ENCODE measurements at places on chromosomes 13 and 19. TPM values are rescaled to one million over a fixed set of nuclear protein-coding genes. Genes with fewer than 3 reads are reported as not detected.

GRCh38 chr19:19304186-19304965, 15.9 kb downstream of the SUGP1 start:
- H3K27me3 ChIP-seq, result no peaks in the 10 kb centered on the region
- no peak for DNase-seq
- H3K4me1 ChIP-seq, result no peaks in the 10 kb centered on the region

- no peak overlapping the region for H3K4me3 ChIP-seq
- no peak for DNase-seq
- H3K27ac ChIP-seq, result no peak overlapping the region
- H3K36me3 ChIP-seq, result no peaks in the 10 kb centered on the region
- H3K27me3 ChIP-seq, result no peaks in the 10 kb centered on the region
- H3K4me1 ChIP-seq, result no peaks in the 10 kb centered on the region
These were observed 369.9 kb downstream of the PCDH9 start for GRCh38 chr13:66859934-66860877.

- H3K27ac ChIP-seq, result no peak overlapping the region
- H3K4me3 ChIP-seq, result no peak overlapping the region
- no peaks in the 10 kb centered on the region for H3K27me3 ChIP-seq
- H3K36me3 ChIP-seq, result no peaks in the 10 kb centered on the region
- no peak for DNase-seq
- H3K4me1 ChIP-seq, result no peaks in the 10 kb centered on the region
These were observed 9.6 kb upstream of the ZC3H13 start for GRCh38 chr13:46062185-46062584.

DNA sequence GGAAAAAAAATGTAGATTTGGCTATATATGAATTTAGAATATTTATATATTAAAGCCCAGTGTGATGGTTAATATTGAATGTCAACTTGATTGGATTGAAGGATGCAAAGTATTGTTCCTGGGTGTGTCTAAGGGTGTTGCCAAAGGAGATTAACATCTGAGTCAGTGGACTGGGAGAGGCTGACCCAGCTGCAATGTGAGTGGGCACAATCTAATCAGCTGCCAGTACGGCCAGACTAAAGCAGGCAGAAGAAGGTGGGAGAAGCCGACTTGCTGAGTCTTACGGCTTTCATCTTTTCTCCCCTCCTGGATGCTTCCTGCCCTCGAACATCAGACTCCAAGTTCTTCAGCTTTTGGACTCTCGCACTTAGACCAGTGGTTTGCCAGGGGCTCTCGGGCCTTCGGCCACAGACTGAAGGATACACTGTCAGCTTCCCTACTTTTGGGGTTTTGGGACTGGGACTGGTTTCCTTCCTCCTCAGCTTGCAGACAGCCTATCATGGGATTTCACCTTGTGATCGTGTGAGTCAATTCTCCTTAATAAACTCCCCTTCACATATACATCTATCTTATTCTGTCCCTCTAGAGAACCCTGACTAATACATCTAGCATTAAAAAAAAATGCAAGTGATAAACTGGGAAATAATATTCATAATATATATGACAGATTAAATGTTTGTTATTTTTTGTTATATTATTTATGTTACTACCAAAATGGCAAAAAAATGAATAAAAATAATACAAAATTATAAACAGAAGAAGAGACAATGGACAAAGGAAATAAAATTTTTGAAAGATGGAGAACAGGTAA, 122.4 kb downstream of the DLEU7 start:
- peaks cover 3% of the 10 kb centered on the region for H3K4me1 ChIP-seq
- peaks cover 2% of the 10 kb centered on the region for H3K27me3 ChIP-seq
- no peak for DNase-seq
- H3K27ac ChIP-seq, result no peak overlapping the region

The SPIB gene
- 1.5 TPM for total RNA-seq

All from activated CD8-positive, alpha-beta T cell treated with anti-CD3 and anti-CD28 coated beads for 36 hours (primary cell).